D341Med (cell line): ENCODE measurements at places on chromosomes 11 and 22.

DNA sequence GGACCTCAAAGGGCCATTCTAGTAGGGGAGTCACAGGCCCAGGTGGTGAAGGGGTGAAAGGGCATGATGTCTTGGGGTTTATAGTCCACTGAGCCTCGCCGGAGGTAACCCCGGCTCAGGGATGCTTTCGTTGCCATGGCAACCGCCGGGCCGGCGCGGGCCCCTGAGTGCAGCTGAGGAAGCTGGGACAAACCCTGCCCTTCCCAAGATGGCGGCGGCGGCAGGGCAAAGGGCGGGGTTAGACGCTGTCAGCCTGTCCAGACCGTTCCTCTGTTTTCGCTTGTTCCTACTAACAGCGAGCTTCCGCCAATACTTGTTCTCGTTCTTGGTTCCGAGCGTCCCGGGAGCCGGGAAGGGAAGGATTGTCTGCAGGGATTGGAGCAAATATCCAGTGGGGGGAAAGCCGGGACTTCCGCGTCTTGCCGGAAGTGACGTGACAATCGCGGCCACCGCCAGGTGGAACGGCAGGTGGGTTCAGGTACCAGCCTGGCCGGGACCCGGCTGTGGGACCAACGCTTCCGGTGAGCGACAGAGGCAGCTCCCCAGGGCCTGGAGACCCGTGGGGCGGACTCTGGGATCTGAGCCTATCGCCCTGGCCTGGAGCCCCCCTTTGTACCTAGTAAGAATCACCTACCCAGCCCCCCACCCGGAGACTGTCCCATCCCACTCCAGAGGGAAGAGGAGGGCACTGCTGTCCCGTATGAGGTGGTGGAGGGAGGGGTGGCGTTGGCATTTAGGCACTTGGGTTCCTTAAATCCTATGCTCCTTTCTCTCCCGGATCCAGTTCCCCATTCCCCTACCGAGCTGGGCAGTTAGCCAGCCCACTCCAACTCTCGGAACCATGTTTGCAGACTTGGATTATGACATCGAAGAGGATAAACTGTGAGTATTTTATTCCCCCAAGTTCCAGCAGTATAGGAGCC lies at the start of gene PICK1:
Gene PICK1, plus strand, starts transcription at position 436 of the 923 bp plus-strand sequence. Its CDS starts 406 bp downstream, at position 842.
- DNase-seq: peak; percentile 96

- DNase-seq: no peak
These were observed 24.5 kb downstream of the MMP20 start for GRCh38 chr11:102600666-102601065.

- DNase-seq: no peak
These were observed 139.6 kb upstream of the E2F8 start for GRCh38 chr11:19380375-19380774.

GRCh38 chr11:128803011-128803410 lies 64.1 kb downstream of the KCNJ1 start:
- no peak for DNase-seq

- no peak for DNase-seq
These were observed 421.8 kb upstream of the ANO5 start for GRCh38 chr11:21771097-21771496.

DNA sequence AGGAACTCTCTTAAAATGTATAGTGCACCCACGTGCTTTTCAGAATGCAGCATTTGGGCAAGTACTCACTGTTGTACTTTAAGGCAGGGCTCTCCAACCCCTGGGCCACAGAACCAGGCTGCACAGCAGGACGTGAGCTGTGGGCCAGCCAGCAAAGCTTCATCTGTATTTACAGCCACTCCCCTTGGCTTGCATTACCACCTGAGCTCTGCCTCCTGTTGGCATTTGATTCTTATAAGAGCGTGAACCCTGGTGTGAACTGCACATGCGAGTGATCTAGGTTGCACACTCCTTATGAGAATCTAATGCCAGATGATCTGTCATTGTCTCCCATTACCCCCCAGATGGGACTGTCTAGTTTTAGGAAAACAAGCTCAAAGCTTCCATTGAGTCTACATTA lies 3.0 kb downstream of the C11orf58 start:
- DNase-seq: no peak

DNA sequence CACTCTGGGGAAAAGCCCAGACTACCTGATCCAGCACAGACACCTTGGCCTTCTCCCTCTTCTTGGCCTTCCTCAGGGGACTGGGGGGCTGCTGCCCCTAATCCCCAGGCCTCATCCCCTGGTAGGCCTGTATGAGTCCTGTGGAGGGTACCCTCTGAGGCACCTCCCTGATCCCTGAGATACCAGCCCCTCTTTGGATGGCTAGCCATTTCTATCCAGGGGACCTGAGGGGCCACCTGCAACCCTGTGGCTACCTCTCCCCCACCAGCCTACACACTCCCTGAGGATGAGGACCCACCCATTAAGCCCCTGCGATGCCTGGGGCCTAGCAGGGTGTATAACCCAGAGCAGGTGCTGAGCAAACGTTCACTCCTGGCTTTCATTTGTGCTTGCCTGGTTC lies 54.6 kb downstream of the HIRA start:
- peak; percentile 9 for DNase-seq
